Stomach (tissue), 19 donors: ENCODE measurements at places on chromosomes 6 and 20. TPM values are rescaled to one million over a fixed set of nuclear protein-coding genes. Genes with fewer than 3 reads are reported as not detected.
A peak's percentile ranks its signal among the peaks of the same experiment; 100 is the strongest.

Gene COL10A1
- not detected for total RNA-seq

Gene PSORS1C1
- 2.7 TPM for total RNA-seq

Gene HLA-DQA1
- total RNA-seq = 1.1 TPM

Gene BTN2A1
- total RNA-seq = 14.6 TPM

Gene TMEM200A
- total RNA-seq = 8.8 TPM

- H3K4me3 ChIP-seq = no peak overlapping the region
- H3K4me1 ChIP-seq = no peaks in the 10 kb centered on the region
- H3K27me3 ChIP-seq = peaks cover 96% of the 10 kb centered on the region
Measured at GRCh38 chr20:63372971-63373885, 12.1 kb upstream of the CHRNA4 start.

GRCh38 chr6:158938811-158939254 is 61.2 kb downstream of the RSPH3 start:
- peak overlapping the region; percentile 41 for H3K4me3 ChIP-seq
- no peaks in the 10 kb centered on the region for H3K4me1 ChIP-seq
- no peaks in the 10 kb centered on the region for H3K36me3 ChIP-seq
- no peaks in the 10 kb centered on the region for H3K27me3 ChIP-seq

DNA sequence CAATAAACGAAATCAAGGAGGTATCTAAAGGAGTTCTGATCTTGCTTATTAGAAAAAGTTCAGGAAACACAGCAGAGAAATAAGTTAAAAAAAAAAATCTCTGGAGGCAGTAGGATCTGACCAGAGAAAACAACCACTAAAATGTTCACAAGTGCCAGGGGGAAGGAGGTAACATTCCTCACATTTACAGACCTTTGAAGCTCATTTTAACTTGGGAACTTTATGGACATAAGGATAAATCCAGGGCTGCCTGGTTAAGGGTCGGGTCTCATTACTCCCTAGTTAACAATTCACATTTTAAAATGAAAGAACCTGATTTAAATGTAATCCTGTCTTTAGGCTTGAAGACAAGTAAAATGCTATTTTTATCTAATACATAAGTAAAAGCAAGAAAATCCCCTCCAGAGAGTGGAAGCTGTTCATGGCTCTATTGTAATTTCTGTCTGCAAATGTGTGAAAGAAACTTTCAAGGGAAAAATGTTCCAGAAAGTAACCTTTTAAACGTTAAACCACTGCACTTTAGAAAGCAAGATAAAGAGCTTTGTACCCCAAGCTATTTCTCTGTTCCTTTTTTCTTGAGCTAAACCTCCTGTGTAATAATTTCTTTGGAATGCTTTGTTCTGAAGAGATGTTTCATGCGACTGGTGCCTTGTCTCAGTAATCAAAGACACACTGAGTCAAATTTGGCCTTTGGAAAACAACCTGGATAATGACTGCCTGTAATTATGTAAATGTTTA is 38.2 kb downstream of the MYLIP start:
- H3K27ac ChIP-seq = no peak overlapping the region
- H3K4me1 ChIP-seq = peaks cover 13% of the 10 kb centered on the region
- no peak overlapping the region for H3K4me3 ChIP-seq
- no peak for DNase-seq

- no peak for DNase-seq
- peaks cover 24% of the 10 kb centered on the region for H3K27me3 ChIP-seq
- H3K27ac ChIP-seq = no peak overlapping the region
- H3K4me1 ChIP-seq = no peaks in the 10 kb centered on the region
Measured at GRCh38 chr20:56985066-56985685, 281.3 kb downstream of the BMP7 start.

DNA sequence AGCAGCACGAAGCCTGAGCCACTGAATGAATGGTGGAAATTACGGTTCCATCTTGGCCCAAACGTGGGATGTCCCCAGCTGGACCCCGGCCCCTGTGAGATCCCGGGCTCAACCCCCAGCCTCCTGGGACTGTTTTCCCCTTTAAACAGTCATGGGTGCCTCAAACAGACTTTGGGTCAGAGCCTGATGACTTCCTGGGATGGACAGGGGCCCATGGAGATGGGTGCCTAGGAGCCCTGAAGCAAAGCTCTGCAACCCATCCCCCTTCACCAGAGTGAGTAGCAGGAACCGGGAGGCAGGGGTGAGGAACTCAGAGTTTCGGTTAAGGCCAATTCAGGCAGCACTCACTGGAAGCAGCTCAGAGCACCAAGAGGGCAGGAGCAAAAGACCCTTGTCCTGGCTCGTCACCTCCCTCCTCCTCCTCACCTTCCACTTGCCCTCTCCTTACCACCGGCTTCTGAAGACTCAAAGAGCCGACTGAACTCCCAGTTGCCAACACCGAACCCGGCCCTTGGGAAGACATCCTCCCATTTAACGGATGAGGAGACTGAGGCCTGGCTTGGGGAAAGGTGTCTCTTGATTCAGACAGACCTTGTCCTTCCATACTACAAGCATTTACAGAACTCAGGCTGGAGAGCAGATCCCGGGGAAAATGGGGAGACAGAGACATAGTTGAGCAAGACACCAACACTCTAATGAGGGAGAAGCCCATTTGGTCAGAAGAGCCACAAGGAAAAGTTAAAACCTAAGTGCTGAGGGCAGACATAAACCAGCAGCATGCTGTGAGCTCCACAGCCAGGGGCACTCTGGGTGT is 14.9 kb upstream of the TLDC2 start:
- no peaks in the 10 kb centered on the region for H3K27me3 ChIP-seq
- no peak for DNase-seq
- H3K4me3 ChIP-seq = peak overlapping the region; percentile 73
- peaks cover 55% of the 10 kb centered on the region for H3K4me1 ChIP-seq

DNA sequence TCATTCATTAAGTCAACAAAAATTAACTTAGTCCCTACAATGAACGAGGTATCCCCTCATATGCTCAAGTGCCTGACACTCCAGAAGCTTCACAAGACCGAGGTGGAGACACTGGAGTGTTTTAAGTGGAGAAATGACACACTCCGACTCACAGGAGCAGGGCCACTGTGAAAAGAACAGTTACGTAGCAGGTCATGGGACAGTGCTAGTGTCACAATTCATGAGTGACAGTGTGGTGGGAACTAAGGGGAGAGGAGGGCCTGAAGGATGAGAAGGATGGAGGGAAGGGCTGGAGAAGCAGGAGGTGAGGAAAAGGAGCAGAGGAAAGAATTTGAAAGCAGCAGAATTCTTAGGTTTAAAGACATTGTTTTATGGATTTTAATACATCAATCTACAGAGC is 1.3 kb upstream of the HLA-A start:
- DNase-seq = no peak
- H3K27ac ChIP-seq = no peak overlapping the region
- H3K4me3 ChIP-seq = no peak overlapping the region

DNA sequence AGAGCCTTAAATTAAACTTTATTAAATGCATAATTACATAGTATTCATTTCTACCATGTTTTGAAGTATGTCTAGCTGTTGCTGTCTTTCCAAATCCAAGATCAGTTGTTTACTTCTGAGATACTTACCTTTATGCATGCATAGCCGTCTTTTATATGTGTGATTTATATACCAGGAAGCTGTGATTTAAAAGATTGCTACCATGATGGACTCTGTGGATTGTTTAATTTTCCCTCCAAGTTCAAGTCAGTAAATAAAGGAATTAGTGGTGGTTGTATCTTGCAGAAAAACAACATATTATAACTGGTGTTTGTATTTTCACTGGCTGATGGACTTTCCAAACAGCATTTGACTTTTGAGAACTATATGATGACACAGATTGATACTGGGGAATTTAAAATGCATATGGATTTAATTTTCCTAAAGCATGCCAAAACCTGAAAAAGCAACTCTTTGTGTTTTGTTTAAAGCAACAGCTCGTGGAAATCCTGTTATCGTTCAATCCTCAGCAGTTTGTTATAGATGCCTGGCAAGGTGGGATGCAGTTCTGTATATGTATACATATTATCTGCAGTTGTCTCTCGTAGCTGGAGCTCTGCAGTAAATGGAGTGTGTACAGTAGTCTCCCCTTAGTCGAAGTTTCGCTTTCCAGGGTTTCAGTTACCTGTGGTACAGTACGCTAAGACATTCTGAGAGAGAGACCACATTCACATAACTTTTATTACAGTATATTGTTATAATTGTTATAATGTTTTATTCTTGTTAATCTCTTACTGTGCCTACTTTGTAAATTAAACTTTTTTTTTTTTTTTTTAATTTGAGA is 77.1 kb downstream of the CBFA2T2 start:
- no peaks in the 10 kb centered on the region for H3K27me3 ChIP-seq
- H3K36me3 ChIP-seq = no peaks in the 10 kb centered on the region
- no peak overlapping the region for H3K4me3 ChIP-seq
- no peak for DNase-seq

GRCh38 chr6:57190140-57190539 is 18.0 kb downstream of the BAG2 start:
- DNase-seq = peak; percentile 48
- no peaks in the 10 kb centered on the region for H3K4me1 ChIP-seq
- H3K27me3 ChIP-seq = no peaks in the 10 kb centered on the region
- no peak overlapping the region for H3K27ac ChIP-seq

DNA sequence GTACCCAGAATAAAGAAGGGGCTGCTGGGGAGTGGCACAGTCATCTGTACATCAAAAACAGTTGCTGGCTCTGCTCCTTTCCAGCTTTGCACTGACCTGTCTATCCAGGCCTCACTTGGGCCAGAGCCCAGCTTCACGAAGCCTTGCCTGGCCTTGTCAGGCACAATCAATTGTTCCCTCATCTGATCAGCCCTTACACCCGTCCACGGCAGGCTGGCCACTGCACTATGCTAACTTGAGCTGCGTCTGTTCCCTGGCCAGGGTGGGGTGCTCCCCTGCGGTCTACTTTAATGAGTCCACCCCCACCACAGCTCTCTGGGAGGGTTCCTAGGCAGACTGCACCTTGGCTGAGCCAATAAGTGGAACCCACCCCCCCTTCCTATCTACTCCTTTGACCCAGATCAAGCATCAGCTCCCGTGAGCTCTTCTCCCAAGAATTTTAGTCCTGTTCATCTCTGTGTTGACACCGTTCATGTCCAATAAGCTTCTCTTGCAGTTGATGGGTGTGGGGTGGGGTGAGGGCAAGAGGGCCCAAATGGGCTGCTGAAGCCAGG is 74.3 kb upstream of the MLN start:
- DNase-seq = no peak
- H3K36me3 ChIP-seq = no peaks in the 10 kb centered on the region
- no peaks in the 10 kb centered on the region for H3K4me1 ChIP-seq
- H3K4me3 ChIP-seq = no peak overlapping the region
- peaks cover 22% of the 10 kb centered on the region for H3K27me3 ChIP-seq

GRCh38 chr6:159529934-159530333 is 163.1 kb downstream of the SOD2 start:
- H3K27me3 ChIP-seq = no peaks in the 10 kb centered on the region
- H3K4me3 ChIP-seq = no peak overlapping the region
- H3K4me1 ChIP-seq = no peaks in the 10 kb centered on the region
- H3K27ac ChIP-seq = no peak overlapping the region

- DNase-seq = peak; percentile 78
- peak overlapping the region; percentile 78 for H3K27ac ChIP-seq
- H3K4me1 ChIP-seq = peaks cover 29% of the 10 kb centered on the region
- H3K27me3 ChIP-seq = no peaks in the 10 kb centered on the region
Measured at GRCh38 chr6:44072959-44073611, 54.2 kb downstream of the MRPL14 start.

- H3K4me1 ChIP-seq = peaks cover 12% of the 10 kb centered on the region
- no peaks in the 10 kb centered on the region for H3K27me3 ChIP-seq
- H3K4me3 ChIP-seq = no peak overlapping the region
- DNase-seq = peak; percentile 39
Measured at GRCh38 chr6:136127873-136128272, 122.2 kb downstream of the MTFR2 start.

DNA sequence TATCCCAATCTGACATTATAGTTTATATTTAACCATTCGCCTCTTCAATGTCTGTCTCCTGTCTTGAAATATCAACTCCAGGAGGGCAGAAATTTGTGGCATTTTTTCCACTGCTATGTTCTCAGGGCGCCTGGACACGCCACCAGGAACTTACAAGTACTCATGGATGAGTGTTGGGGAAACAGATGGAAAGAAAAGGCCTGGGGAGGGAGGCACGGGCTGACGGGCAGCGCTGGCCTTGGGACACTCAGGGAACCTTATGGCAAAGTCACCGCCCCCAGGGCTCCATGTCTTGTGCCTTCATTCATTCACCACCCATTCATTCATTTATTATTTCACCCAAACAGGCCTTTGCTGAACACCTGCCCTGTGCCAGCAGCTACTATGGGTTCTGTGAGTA is 222.9 kb downstream of the PREX1 start:
- H3K4me3 ChIP-seq = no peak overlapping the region
- H3K4me1 ChIP-seq = no peaks in the 10 kb centered on the region
- no peaks in the 10 kb centered on the region for H3K27me3 ChIP-seq
- no peak for DNase-seq

GRCh38 chr6:162615016-162615705 is 112.4 kb downstream of the PRKN start:
- peaks cover 14% of the 10 kb centered on the region for H3K4me1 ChIP-seq
- no peak for DNase-seq
- no peaks in the 10 kb centered on the region for H3K27me3 ChIP-seq
- H3K27ac ChIP-seq = no peak overlapping the region
- no peak overlapping the region for H3K4me3 ChIP-seq
- H3K36me3 ChIP-seq = no peaks in the 10 kb centered on the region

DNA sequence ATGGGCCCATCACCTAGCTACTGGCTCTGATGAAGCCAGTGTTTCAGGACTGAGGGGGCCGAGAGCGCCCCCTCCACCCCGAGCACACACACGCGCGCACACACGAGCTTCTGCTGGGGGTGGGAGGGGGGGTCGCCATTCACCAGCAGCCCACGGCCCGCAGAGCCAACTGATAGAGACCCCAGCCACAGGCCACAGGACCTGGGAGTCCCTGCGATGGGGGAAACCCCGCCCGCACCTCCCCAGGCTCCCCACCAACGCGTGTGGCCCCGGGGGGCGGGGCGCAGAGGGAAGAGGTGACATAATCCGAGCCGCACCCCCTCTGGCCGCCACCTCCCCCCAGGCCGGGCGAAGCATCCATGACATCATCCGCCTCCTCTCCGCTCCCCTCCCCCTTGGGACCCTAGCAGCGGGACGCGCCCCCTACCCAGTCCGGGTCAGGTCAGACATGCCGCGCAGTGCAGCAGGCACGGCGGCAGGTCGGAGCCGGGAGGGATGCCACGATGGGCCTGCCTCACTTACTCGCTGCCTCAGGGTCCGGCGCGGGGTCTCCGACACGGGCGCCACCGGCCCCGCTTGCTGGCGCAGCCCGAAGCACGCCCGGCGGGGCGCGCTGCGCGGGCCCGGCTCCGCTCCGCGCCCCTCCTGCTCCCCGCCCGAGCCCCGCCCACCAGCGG is at the start of gene LZTS3:
Gene LZTS3, minus strand, starts transcription at position 617 of the 677 bp plus-strand sequence. CDS start 6,386 bp downstream, outside the sequence.
- H3K4me3 ChIP-seq = peak within 1 kb of the TSS; percentile 86
- no peaks in the 10 kb centered on the region for H3K36me3 ChIP-seq
- H3K27me3 ChIP-seq = no peaks in the 10 kb centered on the region
- peaks cover 22% of the 10 kb centered on the region for H3K4me1 ChIP-seq
- DNase-seq = peak; percentile 71
- peak within 1 kb of the TSS; percentile 90 for H3K27ac ChIP-seq

- peaks cover 16% of the 10 kb centered on the region for H3K4me1 ChIP-seq
- no peak for DNase-seq
- H3K4me3 ChIP-seq = peak overlapping the region; percentile 95
- peak overlapping the region; percentile 93 for H3K27ac ChIP-seq
Measured at GRCh38 chr6:113971741-113972140, 793 bp upstream of the HDAC2 start.
